ENCODE measurements at places on chromosomes 6 and 20.
A peak's percentile ranks its signal among the peaks of the same experiment; 100 is the strongest.

- no peak for DNase-seq
Measured at GRCh38 chr20:61684583-61685235, 381.0 kb downstream of the TAF4 start.

GRCh38 chr20:57317316-57317788, 12.3 kb upstream of the SPO11 start:
- no peak for DNase-seq

DNA sequence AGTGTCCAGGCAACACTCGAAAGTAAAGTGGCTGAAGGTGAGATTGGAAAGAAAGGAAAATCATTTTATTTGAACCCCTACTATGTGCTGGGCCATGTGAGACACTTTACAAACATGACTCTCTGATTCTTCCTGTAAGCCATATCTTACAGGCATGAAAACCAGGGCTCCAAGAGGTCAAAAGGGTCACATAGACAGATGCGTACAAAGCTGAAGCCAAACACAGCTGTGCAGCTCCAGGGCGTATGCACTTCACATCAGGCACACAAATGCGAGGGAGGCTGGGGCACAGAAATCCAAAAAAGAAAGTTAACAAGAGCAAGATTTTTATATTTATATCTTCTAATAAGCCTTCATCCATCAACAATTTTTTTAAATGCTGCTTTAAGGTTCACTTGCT, 176.5 kb downstream of the PHACTR1 start:
- no peak for DNase-seq

GRCh38 chr6:131173680-131174079, 38.4 kb downstream of the AKAP7 start:
- DNase-seq, result no peak

- no peak for DNase-seq
Measured at GRCh38 chr20:53622247-53623133, 28.9 kb upstream of the ZNF217 start.

GRCh38 chr20:13017883-13018535, 9.2 kb downstream of the SPTLC3 start:
- no peak for DNase-seq

DNA sequence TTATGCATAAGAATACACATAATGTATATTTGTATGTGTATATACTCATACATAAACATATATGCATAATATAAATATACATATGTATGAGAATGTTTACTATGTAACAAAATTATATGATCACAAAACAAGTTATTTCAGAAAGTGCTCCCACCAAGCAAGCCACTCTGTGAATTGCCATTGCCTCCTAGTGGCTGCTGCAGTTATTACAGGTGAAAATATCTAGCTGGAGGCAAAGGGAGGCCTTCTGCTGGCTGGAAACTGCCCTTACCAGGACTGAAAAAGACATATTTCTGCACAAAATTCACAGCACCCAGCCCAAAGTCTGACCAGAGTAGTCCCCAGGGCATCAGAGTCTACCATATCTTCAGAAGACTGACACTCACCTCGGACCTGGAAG, 14.4 kb upstream of the ADAM33 start:
- no peak for DNase-seq

GRCh38 chr6:39476151-39476550, 153.6 kb upstream of the KCNK16 start:
- DNase-seq, result no peak

GRCh38 chr6:24802271-24803059, 3.7 kb upstream of the ARMH2 start:
- DNase-seq, result no peak

GRCh38 chr6:165846123-165846966, 183.3 kb upstream of the PDE10A start:
- DNase-seq, result no peak

- DNase-seq, result no peak
Measured at GRCh38 chr20:41958391-41958790, 340.2 kb upstream of the CHD6 start.

- DNase-seq, result no peak
Measured at GRCh38 chr20:4090756-4091489, 75.6 kb upstream of the RNF24 start.

GRCh38 chr6:117728626-117729025, 53.4 kb downstream of the NUS1 start:
- no peak for DNase-seq

GRCh38 chr6:16168121-16168520, 39.2 kb downstream of the MYLIP start:
- peak; percentile 35 for DNase-seq

DNA sequence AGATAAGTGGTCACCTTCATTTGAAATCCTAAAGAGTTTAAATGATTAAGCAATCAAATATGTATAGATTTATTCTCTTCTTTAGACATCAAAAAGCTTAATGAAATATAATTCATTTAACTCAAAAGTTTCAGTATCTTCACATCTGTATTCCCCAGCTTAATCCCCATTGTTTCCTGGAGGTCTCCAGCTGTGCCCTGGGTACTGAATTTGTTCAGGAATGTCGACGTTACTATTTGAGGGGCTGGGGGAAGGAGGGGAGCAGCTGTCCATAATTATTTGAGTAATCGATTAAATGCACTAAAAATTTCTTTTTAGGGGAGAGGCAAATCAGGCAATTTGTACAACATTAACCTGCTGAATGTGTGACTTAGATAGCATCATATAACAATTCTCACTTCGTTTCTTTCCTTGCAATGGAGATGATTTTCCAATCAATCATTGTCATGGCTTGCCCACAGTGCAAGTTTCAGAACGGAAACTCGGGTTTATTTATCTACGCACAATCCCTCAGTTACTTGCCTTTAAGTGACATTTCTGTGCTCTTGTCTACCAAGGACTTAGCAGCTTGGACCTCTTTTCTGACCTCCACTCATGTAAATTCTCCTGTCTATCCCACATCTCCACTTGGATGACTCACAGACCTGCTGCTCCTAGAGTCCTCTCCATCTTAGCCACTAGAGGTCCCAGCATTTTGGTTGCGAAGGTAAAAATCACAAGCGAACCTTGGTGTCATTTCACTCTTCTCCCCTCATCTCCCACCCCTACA, 3.9 kb downstream of the DOK5 start:
- DNase-seq, result no peak

DNA sequence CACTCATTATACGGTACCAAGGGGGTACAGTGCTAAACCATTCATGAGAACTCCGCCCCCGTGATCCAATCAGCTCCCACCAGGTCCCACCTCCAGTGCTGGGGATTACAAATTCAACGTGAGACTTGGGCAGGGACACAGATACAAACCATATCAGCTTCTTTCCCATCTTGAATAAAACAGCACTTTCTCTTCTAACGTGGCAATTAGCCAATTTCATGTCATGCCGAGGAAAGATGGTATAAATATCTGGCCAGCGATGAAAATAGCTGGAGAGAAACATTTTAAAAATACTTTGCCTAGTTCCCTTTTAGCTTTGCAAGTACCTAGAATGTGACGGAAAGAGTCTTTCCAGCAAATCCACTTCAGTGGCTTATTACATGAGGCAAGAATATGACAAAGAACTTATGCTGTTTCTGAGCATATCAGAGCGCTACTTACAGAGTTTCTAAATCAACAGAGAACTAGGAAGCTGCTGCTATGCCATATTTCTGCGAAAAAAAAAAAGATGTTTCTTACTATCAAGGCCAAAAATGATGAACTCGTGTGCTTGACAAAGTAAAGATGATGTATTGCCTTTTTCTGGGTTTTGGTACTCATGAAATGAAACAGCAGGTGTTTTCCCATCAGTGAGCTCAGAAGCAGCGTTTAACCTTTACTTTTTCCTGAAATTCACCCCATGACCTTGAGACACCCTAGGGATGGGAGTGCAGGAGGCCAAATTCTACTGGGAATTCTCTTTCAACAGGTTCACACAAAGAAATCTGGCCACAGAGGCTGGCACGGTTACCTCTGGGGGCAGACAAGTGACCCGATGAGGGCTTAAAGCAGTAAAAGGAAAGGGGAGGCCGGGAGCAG, 37.9 kb downstream of the AGPAT4 start:
- DNase-seq, result no peak

DNA sequence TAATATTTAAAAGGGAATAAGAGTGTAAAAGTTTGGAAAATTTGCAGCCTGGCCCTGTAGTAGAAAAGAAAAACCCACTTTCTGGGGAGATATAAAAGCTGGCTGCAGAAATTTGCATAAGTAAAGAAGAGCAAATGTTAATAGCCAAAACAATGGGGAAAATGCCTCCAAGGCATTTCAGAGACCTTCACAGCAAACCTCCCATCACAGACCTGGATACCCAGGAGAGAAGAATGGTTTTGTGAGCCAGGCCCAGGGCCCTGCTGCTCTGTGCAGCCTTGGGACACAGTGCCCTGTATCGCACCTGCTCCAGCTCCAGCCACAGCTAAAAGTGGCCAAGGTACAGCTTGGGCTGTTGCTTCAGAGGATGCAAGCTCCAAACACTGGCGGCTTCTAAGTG, 113.8 kb downstream of the BTBD9 start:
- DNase-seq, result no peak

DNA sequence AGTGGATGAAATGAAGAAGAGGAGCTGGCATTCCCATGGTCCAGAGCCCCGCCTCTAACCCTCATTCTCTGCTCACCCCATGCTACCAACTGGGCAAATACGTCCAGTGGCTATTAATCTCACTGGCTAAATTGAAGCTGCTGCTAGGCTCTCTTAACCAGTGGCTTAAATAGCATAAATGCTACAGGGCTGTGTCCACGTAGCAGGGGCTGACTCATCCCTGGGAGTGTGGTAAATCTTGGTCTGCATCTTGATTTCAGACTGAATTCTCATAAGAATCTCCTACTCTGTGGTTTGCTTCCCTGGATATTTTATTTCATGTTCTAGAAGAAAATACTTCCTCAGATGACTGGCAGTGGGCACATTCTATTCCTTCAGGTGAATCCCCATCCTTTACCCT, 193.1 kb upstream of the ARG1 start:
- DNase-seq, result no peak

DNA sequence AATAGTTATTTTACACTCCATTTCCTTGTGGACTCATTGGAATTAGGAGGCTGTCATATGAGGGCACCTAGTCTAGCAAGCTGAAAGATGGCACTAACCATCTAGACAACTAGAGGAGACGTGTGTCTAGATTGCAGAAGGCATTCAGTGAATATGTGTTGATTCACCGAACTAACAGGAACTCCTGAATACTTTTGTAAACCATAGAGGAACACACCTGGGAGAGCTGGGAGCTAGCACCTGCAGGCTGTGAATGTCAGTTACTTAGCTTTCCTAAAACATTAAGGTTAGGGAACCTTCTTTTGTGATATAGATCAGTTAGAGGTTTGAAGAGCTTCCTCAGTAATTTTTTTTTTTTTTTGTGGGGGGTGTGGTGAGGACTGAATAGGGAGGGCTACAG, 7.7 kb downstream of the OPN5 start:
- no peak for DNase-seq

DNA sequence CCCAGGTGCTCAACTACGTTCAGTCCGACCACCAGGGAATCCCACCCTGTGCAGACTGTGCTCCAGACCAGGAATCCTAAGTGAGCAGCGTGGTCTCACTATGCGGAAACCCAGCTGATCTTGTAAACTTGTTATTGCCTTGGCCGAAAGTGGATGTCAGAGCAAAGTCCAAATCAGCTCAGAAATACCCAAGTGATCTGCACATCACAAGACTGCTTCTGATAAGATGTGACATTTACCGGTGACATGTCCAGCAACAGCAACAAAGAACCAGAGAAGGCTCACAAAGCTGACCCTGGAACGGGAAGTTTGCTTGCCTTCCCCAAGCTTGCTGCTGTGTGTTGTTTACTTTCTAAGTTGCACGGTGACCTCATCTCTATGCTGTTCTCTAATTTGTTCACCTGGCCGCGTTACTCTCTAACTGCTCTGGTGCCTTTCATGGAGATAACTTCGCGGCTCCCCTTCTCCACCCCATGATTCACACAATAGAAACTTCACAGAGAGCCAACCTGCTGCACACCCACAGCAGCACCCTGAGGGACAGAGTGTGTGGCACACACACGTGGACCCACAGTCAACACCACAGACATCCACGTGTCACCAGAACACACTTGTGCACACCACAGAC, 1.7 kb downstream of the BNIP5 start:
- DNase-seq, result no peak

DNA sequence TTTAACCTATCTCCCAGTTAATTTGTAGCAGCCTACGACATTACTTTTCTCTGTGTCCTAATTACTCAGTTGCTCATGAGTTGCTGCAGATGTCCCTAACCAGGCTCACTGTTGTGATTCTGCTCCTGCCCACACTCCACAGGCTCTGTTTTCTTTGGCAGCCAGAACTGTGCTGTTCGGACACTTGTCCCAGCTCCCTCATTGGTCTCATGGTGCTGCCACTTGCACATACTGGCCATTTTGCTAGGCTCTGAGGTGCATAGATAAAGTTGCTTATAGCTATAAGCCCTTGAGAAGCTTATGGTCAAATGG, 55.0 kb downstream of the NOX3 start:
- no peak for DNase-seq

DNA sequence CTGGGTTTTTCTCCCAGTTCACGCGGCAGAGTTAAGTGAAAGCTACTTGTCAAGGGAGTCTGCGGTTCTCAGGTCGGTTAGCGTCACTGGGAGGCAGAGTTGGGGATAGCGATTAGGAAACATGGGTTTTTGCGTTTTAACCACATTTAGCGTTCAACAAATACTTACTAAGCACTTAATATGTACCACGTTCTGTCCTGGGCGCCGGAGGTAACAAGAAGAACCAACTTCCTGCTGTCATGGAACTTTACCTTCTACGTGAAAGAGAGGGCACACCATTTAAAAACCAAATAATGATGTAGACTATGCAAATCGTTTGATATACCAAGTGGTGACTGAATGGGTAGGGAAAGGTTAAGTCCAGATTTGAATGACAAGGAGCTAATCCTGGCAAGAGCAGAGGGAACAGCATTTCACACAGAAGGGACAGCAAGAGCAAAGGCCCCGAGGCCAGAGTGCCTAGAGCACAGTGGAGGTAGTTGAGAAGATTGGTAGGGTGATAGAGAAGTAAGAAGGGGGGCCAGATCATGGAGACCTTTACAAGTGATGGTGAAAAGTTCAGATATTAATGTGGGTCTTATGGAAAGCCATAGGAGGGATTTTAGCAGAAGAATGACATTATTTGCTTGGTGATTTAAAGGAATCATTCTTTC, 744 bp downstream of the RIOK1 start:
- no peak for DNase-seq

DNA sequence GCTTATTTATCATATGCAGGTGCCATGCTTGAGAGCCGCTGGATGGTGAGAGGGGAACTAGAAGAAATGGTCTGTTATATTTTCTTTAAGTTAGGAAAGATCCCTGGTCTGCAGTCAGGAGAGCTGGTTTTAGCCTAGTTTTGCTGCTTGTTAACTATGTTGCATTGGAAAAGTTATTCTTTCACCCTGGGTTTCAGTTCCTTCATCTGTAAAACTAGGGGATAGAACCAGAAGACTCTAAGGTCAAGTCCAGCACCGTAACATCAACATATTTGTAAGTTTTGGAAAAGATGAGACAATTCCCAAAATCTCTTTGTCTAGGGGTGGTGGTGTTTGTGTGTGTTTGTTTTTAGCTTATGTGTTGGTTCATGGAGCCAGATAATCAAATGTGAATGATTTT, 304.0 kb downstream of the QKI start:
- no peak for DNase-seq

DNA sequence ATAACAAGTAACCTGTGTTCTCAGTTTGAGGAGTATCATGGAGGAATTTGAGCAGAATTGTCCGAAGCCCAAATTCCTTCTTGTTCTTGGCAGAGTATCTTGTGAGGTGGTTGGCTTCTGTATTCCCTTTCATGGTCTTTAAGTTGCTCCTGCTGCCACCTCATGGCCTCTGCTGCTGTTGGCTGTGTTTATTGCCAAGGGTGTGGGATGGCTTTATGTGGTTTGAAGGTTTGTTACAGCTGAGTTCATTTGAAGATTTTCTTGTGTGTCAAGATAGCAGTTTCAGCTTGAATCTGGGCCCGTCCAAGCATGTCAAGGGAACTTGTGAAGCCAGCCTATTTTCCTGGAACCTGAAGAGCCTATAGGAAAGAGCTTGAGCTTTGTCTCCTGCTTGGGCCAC, 20.2 kb upstream of the TTK start:
- DNase-seq, result peak; percentile 14

All from effector memory CD8-positive, alpha-beta T cell (primary cell).